ENCODE measurements at places on chromosomes 13 and 19.

DNA sequence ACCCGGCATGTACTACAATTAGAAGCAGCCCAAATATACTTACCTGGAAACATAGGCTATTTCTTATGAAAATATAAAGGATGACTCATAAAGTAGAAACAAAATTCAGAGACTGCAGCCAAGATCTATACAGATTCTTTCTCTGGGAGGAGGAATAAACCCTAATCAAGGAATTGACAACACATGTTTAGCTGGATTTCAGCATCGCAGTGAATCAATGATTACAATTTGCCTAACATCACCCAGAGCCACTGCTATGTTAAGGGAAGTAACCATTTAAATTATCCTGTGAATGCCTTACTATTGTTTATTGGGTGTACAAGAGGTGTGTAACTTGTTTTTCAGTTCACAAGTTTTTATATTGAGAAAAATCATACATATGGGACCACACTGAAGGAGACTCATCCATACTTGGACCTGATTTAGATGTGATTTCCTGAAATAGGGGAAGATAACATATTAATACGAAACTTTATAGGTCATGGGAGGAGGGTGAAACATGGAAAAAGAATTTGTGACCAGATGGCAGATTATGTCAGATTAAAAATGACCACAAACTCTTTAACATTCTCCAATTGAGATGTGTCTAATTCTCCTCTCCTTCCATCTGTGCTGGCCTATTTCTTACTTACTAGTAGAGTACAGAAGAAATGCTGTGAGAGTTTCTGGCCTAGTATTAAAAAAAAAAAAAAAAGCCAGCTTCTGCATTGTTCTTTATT lies 1168.4 kb downstream of the SLITRK1 start:
- no peak for DNase-seq

- no peak for DNase-seq
Observed at GRCh38 chr19:40143612-40144011, 47.6 kb upstream of the MAP3K10 start.

- DNase-seq = no peak
Observed at GRCh38 chr19:17623224-17623935, 64.8 kb downstream of the UNC13A start.

DNA sequence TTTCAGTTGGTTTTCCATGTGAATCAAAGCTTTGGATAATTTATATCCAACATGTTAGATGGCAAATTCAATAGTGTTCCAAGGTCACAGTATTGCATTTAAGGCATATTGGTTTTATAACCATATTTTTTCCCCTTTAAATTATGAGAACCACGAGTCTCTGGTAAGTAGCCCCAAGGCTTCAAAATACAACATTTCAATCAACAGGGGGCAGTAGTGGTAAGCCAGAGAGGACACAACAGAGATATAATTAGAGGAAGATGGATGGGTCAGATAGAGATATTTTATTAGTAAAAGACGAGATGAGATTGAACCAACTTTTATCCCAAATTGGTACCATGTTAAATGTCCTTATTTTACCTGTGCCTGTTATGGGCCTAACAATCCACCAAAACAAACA lies 53.1 kb downstream of the KL start:
- peak; percentile 17 for DNase-seq

- no peak for DNase-seq
Observed at GRCh38 chr19:50003810-50004419, 21.3 kb downstream of the VRK3 start.

DNA sequence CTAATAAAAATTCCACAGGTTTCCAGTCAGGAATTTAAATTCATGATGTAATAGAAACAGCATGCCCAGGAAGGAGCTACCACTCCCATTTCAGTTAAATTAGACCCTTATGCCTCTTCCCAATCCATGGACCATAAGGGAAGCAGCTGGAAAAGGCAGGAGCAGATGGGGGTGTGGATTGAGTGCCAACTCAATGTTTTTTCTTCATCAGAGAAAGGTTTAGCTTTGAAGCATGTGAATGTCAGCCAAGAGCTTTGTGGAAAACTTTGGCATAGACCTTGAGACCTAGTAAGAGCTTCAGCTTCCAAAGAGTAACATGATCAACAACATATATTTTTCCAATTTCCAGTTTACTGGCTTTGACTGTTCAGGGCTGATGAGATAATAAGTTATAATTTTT lies 2139.9 kb downstream of the PCDH9 start:
- peak; percentile 76 for DNase-seq

GRCh38 chr13:73223372-73223781 lies 164.6 kb downstream of the KLF5 start:
- DNase-seq = no peak

GRCh38 chr19:1249298-1249989 lies 1.1 kb downstream of the MIDN start:
- DNase-seq = peak; percentile 99

- no peak for DNase-seq
Observed at GRCh38 chr19:35208121-35208520, 20.4 kb downstream of the FAM187B start.

DNA sequence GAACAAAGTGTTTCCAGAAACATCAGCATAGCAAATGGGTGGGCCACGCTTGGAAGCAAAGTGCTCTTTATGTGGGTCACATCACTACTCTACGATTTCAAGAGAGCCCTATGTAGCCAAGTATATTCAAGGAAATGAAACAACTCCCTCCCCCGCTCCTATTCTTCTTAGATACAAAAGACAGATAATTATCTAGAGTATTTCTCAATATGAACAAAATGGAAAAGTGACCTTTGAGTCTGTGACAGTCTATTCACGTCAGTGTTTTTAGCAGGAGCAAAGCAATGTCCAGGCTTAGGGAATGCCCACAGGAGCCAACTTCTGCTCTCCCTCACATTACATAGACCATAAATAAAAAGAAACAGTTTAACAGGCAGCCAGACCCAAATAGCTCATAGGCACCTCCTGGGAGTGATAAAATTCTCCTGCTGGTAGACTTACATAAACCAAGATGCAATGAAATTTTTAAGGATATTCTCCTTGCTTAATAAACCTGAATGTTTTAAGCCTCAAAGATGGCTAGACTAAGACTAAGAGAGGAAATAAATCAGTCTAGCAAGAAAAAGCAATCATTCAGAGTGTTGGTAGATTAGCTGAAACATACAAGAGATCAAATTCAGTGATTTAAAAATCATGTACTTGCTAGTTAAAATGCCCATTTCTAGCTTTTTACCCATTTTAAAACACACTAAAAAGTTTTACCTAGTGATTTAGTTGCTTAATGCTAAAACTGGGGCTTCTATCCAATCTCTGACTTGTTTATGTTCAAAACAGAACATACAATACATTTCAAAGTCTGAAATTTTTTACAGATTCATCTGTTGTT lies 182.8 kb downstream of the RGCC start:
- peak; percentile 49 for DNase-seq

DNA sequence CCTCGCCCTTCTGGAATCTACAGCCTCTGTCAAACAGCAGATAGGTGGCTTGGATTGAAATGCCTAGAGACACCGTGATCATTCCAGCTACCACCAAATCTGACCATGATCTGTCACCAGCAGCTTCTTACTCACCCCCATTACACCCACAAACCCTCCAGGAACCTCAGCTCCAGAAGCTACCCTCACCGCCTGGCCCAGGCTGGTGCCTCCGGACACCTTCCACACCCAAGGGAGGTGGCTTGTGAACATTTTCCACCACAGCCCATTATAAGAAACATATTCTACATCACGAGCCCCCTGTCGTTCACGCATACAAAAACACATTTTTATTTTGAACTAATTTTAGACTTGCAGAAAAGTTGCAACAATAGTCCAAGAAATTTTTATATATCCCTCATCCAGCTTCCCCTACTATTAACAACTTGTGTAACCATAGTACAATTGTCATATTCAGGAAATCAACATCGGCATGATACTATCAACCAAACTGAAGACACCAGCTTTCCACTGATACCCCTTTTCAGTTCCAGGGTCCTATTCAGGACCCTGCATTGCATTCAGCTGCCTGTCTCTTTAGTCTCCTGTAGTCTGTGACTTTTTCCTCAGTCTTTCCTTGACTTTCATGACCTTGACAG lies 15.4 kb upstream of the UBE2L5 start:
- DNase-seq = no peak

- DNase-seq = no peak
Observed at GRCh38 chr13:48194379-48194754, 38.6 kb upstream of the ITM2B start.

GRCh38 chr19:14033946-14034345 lies 2.4 kb downstream of the IL27RA start:
- no peak for DNase-seq

GRCh38 chr13:49053215-49053614 lies 77.5 kb downstream of the FNDC3A start:
- DNase-seq = no peak

- no peak for DNase-seq
Observed at GRCh38 chr13:93794197-93794885, 567.7 kb downstream of the GPC6 start.

- no peak for DNase-seq
Observed at GRCh38 chr13:99357941-99358340, 50.7 kb upstream of the GPR183 start.

DNA sequence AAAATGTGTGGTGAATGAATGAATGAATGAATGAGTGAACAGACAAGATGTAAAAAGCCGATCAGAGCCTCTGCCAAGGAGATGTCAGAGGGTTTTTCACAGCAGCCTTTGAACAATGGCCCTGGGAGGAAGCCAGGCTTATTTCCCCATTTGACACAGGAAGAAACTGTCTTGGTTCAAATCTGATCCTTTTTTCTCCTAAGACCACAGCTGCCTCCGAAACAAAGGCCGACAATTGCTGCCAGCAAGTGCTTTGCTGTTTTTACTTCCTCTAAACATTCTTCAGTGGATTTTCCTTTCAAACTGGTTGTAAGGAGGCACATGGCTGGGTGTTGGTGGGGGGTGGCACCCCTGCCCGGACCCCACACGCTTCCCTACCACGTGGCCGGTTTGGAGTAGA lies 44.2 kb upstream of the HOMER3 start:
- DNase-seq = no peak

DNA sequence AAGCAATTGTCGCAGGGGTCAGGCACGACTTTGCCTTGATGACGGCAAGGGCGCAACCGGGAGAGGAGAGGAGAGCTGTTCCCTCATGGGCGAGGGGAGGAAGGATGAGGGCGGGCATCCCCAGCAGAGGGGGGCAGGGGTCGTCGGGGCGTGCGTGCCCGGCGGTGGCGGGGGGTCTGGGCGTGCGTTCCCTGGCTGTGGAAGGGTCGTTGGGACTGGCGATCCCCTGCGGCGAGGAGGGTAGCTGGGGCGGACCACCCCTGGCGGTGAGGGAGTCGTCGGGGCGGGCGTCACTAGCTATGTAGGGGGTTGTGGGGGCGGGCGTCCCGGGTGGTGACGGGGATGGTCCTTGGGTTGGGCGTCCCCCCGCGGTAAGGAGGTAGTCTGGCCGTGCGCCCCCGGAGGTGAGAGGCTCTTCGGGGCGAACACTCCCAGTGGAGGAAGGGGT lies 1.7 kb downstream of the COMP start:
- no peak for DNase-seq

- no peak for DNase-seq
Observed at GRCh38 chr13:39688699-39689405, 33.4 kb downstream of the COG6 start.

- DNase-seq = peak; percentile 56
Observed at GRCh38 chr19:10085641-10086590, at the start of gene SHFL. Gene SHFL (plus strand): TSS chr19:10086317. CDS start chr19:10086428, 111 bp downstream.

DNA sequence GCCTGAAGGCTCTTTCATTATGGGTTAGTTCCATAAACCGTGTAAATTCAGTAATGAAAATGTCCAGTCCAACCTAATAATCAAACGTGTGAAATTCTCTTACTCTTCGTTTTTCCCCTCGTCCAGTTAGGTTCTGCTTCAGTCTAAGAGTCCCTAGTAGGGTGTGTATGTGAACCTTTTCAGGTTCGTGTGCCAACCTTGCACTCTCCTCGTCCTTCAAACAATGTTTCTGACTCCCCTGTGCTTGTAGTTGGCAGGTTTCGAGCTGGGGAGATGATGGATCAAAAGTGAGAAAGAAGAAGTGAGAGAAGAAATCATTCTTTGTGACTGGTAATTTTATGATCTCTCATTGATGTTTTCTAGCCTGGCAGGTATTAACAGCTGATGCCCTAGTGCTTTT lies 366.1 kb downstream of the GPC5 start:
- DNase-seq = no peak

GRCh38 chr13:110509971-110510786 lies 51.3 kb downstream of the RAB20 start:
- DNase-seq = no peak

DNA sequence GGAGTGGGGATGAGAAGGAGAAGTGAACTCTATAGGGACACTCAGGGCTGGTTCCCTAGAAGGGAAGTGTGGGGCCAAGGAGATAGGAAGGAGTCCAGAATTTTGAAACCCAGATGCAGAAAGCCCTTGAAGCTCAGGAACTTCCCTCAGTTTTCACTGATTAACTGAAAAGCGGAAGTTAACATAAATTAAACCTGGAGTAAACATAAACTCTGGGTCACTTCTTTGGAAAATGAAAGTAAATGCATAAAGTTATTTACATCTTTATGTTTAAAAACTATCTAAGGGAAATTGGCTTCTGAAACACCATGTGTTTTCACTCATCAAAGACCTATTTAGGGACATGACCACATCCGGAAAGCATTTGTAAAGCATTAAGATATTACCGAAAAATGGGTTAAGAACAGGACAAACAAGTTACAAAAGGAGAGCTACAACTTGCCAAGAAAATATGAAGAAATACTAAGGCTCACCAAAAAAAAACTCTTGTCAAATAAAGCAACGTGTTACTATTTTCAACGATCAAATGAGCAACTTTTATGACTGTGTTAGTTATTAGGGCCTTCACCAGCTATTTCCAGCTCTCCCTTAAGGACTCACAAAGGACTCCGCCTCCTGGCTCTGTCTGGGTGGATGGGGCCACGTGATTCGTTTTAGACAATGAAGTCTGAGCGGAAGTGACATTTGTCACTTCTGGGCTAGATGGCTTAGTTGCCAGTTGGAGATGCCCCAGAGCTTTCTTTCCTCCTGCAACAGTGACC lies 439.1 kb upstream of the ZNF507 start:
- DNase-seq = no peak

GRCh38 chr13:68030152-68030809 lies 800.1 kb upstream of the PCDH9 start:
- DNase-seq = no peak

GRCh38 chr13:110965038-110965754 lies 50.3 kb upstream of the ANKRD10 start:
- peak; percentile 27 for DNase-seq

DNA sequence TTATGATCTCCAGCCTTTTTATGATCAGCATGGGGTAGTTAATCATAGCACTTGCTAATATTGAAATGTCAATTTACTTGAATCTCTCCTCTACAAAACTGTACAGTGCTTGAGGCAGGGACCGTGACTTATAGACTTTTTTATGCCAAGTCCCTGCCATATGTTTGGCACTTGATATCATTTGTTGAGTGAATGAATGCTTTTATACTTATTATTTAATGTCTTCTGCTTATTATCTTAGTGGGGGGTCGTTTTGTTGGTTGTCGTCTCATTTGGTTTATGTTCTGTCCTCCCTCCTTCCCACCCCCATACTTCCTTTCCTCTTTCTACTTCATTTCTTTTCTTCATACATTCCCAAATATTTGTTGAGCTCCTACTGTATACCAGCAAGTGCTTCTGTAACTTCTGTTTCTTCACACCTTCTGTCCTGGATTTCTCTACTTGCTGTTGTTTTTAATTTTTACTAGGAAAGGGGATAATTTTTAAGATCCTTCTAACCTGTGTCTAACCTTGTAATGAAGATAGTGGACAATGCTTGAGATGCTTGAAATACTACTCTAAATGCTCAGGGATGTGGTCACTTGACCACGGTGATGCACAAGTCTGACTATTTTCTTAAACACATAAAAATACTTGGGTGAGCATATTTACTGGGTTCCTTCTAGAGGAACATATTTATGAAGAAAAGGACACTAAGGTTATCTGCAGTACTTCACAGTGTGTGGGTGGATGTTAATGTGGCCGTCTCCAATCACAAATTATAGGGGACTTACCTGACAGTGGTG lies 223.8 kb downstream of the TDRD3 start:
- DNase-seq = peak; percentile 92
